CD8-positive, alpha-beta T cell (primary cell): ENCODE measurements at places on chromosomes 1 and 21.

DNA sequence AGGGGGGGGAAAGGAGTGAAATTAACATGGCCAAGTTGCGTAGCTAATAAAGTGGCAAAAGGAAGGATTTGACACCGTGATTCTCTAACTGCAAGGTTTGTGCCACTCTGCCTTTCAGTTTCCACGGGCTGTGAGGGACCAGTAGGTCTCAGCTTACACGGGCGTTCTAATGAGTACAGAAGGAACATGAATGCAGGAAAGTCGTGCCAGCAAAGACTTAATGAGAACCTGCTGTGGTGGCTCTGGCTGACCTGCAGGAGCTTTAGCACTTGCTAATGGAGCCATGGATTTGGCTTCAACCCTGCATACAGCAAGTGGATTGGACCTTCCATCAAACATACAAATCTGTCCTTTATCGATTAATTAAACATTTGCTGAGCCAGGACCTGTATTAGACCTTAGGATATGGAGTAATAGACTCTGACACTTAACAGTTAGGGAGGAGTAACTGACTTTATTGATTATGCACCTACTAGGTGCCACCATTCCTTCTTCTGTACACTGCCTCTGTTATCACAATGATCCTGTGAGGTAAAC lies 15.1 kb upstream of the PITHD1 start:
- no peak for DNase-seq

DNA sequence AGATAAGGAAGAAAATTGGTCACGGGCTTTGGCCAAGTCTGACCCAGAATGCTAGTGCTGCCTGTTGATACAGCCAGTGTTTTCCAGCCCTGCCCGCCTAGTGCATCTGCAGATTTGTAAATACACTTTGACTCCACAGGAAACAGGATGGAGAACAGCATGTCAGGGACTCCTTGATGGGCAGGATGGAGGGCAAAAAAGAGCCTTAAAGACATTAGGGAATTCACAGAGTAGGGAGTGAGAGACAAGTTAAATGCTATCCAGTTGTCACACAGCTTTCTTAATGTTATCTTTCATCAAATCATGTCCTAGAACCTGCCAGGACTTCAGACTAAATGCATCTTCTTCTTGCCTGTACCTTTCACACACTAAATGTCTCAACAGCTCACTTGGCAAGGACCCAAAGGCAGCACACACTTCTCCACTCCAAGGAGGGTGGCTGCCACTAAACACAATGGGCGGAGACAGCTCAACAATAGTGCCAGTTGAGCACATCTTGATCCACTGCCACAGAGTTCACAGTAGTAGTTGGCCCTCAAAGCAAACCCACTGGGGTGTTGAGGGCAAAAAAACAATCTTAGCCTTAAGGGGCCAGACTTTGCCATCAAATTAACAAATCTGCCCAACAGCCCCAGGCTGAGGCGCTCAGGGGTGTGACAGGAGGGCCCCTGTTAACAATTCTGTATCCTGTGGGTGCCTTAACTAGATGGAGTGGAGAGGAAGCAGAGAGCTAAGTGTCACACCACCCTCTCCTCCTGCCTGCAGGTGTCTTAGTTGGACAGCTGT lies 2.7 kb downstream of the HIVEP3 start:
- DNase-seq = peak; percentile 61

DNA sequence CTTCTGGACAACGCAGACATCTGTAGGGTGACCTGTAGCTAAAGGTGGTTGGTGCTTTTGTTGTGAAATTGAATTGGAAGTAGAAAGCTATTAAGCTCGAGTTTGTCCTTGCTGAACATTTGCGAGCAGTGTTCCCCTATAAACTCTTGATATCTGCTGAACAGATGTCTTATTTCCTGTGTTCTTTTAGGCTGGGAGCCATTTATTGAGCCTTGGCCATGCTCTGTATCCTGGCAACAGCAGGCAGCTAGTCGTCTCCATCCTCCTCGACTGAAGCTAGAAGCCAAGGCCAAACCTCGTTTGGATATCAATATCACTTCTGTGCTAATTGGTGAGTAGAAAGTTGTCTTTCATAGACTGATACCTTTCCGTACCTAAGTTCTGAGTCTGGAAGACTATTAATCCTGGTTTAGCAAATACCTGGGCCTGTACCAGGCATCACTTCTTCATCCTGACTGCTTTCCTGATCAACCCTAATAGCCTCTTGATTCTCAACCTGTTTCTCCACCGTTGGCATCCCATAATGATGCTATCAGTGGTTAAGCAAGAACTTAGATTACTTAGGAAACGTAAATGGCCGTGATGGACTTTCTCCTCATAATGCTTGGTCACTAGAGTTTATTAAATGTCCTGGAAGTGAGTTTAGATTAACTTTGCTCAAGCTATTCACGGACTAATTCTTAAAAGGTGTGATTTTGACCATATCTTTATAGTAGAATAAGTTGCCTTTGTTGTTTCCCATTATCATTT lies 103.4 kb downstream of the VPS13D start:
- DNase-seq = no peak

- DNase-seq = no peak
These were observed 92.0 kb downstream of the CRB1 start for GRCh38 chr1:197360068-197360467.

GRCh38 chr1:46903481-46903880 lies 37.8 kb downstream of the CYP4A11 start:
- DNase-seq = no peak

DNA sequence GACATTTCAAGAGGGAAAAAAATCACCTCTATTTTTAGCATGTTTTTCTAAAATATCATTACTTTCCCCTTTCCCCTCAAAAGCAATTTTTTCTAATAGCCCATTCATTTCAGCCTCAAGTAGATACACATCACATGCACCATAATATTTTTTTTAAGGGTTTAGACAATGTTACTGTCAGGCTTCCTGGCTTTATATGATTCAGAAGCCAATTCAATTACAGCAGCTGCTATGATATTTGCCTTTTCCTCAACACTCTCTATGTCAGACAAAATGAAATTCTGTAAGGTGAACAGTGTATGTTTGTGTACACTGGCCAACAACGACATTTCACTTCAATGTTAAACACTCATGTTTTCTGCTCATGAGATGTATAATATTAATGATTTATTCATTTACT lies 46.5 kb downstream of the OMA1 start:
- DNase-seq = no peak

DNA sequence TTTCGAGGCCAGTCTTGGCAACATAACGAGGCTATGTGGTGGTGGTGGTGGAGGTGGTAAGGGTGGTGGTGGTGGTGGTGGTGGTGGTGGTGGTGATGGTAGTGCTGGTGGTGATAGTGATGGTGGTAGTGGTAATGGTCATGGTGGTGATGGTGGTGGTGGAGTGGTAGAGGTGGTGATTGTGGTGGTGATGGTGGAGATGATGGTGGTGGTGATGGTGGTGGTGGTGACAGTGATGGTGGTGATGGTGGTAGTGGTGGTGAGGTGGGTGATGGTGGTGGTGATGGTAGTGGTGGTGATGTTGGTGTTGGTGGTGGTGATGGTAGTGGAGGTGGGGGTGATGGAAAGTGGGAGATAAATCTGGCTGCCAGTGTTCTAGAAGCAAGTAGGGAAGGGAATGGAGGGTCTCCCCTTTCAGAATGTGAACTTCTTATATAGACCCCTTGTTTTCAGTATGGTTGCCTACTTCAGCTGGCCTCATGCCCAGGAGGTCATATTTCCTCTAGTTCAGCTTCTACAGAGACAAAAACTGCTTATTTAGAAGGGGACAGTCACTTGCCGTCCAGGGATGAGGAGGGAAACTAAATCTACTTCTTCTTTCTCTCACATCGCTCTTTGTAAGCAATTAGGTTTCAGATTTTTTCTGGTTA lies 27.5 kb downstream of the SH3BGR start:
- DNase-seq = no peak

DNA sequence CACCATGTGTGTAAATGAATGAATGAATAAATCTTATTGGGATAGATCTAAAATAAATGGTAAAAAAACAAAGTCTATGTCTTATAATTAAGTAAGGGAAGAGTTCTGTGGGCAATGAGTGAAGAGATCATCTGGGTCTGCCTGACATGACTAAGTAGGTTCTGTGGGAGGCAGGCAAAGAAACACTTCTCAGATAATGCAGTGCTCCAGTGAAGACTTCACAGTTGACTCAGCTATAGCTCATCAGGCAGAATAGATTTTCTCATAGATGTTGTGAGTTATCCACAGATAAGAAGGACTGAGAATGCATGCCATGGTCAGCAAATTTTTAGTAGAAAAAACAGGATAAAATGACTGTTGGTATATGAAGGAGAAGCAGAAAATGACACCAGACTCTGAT lies 12.4 kb downstream of the KRTAP22-2 start:
- no peak for DNase-seq

GRCh38 chr1:111217183-111217910 lies 10.2 kb upstream of the CHI3L2 start:
- DNase-seq = no peak

DNA sequence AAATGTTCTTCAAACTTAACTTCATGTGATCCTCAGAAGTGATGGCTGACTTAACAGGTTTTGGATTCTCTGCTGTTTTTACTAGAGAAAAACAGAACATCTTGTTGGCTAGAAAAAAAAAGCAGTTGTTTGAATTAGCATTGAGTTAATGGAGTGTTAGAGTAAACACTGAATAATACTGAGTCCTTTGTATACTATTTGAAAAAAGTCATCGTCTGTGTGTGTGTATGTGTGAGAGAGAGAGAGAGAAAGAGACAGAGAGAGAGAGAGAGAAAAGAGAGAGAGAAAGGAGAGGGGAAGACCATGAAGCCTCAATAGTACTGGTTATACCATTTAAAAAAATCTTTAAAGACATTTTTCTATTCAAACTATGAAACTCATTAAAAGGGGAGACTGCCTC lies 10.4 kb downstream of the ZNF697 start:
- DNase-seq = no peak

GRCh38 chr1:165659581-165659895 lies 28.5 kb downstream of the MGST3 start:
- DNase-seq = no peak

DNA sequence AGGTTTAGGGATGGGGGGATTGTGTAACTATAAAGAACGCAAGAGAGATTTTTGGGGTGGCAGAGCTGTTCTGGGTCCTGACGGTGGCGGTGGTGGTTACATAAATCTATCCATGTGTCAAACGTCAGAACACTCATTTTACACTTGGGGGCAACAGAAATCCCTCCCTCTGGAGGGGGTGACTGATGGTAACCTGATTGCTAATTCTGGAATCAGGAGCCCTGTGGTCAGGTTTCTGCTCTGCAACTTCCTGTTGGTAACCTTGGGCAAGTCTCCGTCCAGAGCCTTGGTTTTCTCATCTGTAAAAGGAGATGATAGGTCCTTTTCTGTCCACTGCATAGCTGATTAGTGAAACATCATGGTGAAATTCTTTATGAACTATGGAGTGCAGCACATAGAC lies 40.9 kb downstream of the ALPL start:
- DNase-seq = no peak

GRCh38 chr1:93605812-93606512 lies 75.7 kb downstream of the BCAR3 start:
- no peak for DNase-seq

GRCh38 chr1:90862782-90863181 lies 145.7 kb upstream of the BARHL2 start:
- no peak for DNase-seq

GRCh38 chr1:175494950-175495349 lies 248.4 kb downstream of the TNR start:
- DNase-seq = no peak

GRCh38 chr1:42551180-42551579 lies 88.1 kb downstream of the CCDC30 start:
- no peak for DNase-seq

- DNase-seq = no peak
These were observed 5.5 kb downstream of the SEC16B start for GRCh38 chr1:177964336-177964735.

GRCh38 chr1:234527346-234527745 lies 48.4 kb upstream of the TARBP1 start:
- no peak for DNase-seq

DNA sequence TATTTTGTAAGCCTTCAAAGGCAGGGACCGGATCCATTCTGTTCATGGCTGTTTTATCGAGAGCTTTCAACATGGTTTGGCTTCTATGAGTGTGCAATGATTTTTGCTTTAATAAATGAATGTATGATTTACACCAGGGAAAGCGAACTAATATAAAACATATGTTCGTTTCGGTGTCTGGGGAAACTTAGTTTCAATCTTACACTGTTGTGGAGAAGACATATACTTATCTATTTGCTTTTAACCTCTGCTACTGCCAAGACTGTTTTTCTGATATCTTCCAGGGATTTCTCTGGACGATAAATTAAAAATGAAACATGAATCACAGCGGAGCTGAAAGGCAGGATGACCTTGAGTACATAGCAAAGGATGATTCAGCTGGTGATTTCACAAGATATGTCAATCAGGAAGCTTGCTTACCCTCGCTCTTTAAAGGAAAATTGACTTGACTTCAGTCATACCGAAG lies 14.7 kb upstream of the CYYR1 start:
- DNase-seq = no peak

DNA sequence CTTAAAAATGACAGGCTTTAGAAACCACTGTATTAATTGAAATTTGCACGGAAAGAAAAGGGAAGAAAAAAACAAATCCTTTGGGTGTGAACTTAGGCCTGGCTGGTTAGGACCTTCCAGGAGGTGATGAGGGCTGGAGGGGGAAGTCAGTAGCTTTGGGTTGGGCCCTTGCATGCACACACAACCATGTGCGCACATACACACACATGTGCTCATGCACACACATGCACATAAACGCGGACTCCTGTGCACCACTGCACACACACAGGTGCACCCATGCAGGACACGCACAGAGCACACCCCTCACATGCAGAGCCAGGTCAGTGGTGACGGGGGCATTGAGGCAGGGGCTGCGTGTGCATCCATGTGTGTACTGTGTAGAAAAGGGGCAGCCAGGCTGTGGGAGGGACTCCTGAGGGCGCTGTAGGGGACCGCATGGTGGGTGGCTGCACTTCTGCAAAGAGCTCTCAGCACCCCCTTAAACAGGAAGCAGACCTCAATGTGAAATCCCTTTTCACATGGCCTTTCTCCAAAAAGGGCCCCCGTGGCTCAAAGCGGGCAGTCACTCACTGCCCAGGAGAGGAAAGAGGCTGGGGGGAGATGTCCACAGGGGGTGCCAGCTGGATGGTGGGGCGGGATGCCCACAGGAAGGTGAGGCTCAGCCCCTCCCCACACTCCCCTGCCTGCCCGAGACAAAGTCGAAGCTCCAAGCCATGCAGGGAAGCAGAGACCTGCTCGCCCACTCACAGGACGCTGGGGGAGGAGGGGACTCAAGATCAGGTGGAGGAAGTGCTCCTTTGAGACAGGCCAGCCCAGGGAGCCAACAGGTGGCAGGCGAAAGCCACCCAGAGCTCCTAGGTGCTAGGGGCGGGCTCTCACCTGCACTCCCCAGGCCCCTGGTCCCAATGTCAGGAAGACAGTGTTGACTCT lies 95.2 kb downstream of the ITPKB start:
- peak; percentile 66 for DNase-seq

- DNase-seq = no peak
These were observed 38.6 kb upstream of the PLA2G4A start for GRCh38 chr1:186790101-186790500.

GRCh38 chr21:14215971-14216641 lies at the start of gene RBM11:
RBM11 (plus strand) TSS chr21:14216157; CDS start chr21:14216187, 30 bp downstream.
- peak; percentile 43 for DNase-seq
